ENCODE measurements at places on chromosomes 16 and 17.

GRCh38 chr17:81253358-81254131 lies 14.4 kb downstream of the NDUFAF8 start:
- ATAC-seq = peak; percentile 51

DNA sequence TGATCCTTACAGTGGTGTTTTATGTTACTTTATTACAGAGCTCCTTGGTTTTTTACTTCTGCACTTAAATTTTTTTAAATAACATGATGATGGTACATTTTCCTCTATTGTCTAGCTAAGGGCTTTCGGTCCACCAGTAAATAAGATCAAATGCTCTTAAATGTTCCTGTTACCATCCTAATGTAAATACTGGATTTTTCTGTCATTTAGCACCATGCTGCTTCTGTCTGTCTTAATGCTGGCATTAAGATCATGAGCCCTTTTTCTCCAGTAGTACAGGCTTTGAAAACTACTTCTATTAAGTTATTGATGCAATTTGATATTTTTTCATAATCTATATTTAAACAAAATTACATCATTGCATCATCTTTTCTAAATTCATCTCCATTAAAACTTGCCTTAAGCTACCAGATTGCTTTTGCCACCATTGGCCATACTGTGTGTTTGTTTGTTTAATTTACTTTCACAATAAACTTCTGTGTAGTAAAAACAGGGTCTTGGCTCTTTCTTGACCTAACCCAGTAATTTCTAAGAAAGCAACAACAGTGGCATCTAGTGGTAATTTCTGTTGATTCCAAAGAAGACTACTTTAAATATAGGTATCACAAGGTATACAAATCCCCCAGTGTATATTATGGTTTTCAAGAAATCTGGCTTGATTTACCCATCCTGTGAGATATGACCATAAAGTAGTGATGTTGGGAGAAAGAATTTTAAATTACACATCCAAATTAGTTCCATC lies 9.0 kb upstream of the PHAF1 start:
- peak; percentile 71 for ATAC-seq

GRCh38 chr17:9268546-9268945 lies 247.2 kb downstream of the NTN1 start:
- no peak for ATAC-seq

- ATAC-seq = no peak
These were observed 28.8 kb downstream of the IST1 start for GRCh38 chr16:71923941-71924690.

GRCh38 chr16:68563631-68564381 lies 24.7 kb downstream of the ZFP90 start:
- no peak for ATAC-seq

DNA sequence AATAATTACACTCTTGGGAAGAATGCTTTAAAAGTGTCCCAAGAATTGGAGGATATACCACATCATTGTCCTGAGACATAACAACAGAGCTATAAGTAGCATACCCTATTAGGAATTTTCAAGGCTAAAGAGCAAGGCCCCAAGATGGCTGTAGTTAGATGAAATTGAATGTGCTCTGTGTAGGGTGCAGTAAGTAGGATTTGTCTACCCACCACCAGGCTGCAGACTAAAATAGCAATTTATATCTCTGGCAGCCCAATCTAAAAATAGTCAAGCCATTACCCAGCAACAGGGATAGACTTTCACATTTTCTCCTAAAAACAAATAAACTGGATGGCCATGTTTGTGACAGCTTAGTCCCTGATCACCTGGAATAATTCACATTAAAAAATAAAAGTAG lies 5.6 kb downstream of the MMD start:
- ATAC-seq = no peak

GRCh38 chr17:66365903-66366302 lies 63.5 kb downstream of the PRKCA start:
- ATAC-seq = no peak

GRCh38 chr16:49458243-49458642 lies 84.6 kb downstream of the C16orf78 start:
- no peak for ATAC-seq

DNA sequence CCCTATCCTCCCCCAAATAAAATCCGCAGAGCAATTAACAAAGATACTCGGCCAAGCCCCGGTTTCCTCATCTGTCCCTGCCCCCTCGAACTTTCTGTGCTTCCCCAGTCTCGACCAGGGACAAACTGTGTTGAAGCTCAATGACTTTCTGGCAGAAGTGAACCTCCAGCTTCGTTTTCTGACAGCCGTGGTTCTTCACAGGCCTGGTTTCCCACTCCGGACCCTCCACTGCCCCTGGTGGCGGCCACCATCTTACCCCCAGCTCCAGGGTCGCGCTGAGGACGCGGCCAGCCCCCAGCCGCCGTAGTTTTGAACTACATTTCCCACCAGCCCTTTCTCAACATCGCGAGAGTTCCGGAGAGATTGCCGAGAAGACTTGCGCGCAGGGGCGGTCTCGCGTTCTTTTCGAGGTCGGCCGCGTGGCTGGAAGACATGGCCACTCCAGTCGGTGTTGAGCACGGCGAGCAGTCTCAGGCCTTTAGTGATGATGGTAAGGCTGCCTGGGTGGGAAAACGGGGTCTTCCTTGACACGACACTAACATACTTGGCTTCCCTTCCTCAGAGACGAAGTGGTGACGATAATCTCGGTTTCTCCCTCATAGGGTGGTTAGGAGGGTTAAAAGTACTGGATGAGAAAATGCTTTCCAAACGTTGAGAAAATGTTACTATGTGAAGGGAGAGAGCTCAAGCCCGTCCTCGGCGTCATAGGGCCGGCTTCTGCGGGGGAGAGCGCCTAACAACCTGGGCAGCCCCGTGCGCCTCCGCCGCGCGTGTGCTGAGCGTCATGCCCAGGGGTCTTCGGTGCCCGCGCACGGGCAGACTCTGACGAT lies 17.7 kb downstream of the PRCD start:
- ATAC-seq = peak; percentile 88

All from SK-N-SH treated with all-trans-retinoic acid at 6 μM for 48 hours (cell line).